Colonic mucosa (tissue), 4 donors: ENCODE measurements at places on chromosomes 5 and 9.
A peak's percentile ranks its signal among the peaks of the same experiment; 100 is the strongest.

DNA sequence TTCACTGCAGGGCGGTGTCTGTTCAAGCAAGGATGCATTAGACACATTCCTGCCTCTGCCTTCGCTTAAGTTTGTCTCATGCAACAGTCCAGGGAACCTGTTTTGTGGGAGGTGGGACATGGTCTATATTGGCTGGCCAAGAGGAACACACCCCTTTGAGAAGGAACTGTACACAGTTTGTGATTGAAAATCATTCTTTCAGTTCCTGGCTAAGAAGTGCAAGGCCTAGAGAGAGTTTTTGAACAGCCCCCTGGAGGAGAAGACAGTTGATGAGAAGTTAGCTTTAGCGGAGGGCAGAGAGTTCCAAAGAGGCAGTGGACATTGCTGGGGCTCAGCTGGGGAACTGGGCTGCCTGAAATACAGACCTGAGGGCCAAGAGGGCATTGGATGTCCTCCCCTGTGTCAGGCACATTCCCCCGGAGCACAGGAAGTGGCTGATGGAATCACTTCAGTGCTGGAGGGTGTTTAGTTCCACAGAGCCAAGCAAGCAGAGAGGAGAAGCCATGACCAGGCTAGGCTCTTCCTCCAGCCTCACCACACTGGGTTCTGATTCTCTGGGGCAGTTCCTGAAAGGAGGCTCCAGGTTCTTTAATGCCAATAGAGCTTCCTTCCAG lies 66.6 kb downstream of the RGS3 start:
- no peak for DNase-seq

DNA sequence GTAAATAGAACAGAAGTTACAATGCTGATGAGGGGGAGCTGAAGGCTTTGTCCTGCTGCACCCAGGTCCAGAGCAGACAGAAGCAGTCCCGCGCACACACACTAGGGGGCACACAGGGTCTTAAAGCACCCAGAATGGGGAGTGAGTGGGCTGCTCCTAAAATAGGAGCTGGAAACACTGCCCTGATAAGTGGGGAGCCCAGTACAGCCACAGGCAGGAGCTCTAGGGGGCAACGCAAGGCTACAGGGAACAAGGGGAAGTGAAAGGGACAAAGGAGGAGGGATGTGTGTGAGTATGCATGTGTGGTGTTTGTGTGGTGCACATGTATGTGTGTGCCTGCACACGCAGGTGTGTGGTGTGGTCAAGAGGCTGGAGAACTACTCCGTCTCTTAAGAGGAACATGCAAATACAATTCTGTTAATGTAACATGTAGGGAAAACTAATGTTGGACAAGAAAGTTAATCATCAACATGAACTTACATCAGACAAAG lies 191.5 kb downstream of the ROR2 start:
- peak; percentile 71 for DNase-seq

- no peak for DNase-seq
Measured at GRCh38 chr5:157516626-157517325, 56.8 kb downstream of the NIPAL4 start.

GRCh38 chr9:89079391-89079790 lies 88.1 kb downstream of the S1PR3 start:
- DNase-seq: no peak

DNA sequence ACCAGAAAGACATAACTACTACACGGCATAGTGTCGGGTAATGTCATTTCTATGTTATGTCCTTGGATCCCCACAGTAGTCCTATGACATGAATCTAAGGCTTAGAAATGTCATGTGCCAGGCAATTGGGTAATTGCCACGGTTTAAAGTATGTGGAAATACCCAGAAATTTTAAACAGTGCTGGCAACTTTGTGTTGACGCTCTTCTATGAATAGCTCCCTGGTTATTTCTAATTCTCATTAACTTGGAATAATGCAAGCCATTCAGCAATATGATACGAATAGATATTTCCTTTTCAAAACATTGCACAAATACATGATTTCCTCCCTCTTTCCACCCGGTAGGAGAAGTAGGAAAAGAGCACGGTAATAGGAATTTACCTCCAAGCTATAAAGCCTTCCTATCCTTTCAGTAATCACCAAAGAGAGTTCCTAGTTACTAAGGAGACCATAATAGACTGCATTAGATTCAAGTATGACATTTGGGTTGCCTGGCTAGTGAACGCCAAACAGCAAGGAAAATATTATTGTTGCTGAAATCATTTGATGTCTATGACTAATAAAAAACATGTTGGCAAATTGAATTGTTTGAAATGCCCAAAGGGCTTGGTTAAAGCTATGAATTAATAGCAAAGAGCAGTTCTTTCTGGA lies 168.4 kb downstream of the CCDC192 start:
- no peak for DNase-seq

- DNase-seq: no peak
Measured at GRCh38 chr5:57513785-57514184, 31.2 kb upstream of the ACTBL2 start.

GRCh38 chr5:16018970-16019369 lies 160.6 kb downstream of the MARCHF11 start:
- DNase-seq: no peak

DNA sequence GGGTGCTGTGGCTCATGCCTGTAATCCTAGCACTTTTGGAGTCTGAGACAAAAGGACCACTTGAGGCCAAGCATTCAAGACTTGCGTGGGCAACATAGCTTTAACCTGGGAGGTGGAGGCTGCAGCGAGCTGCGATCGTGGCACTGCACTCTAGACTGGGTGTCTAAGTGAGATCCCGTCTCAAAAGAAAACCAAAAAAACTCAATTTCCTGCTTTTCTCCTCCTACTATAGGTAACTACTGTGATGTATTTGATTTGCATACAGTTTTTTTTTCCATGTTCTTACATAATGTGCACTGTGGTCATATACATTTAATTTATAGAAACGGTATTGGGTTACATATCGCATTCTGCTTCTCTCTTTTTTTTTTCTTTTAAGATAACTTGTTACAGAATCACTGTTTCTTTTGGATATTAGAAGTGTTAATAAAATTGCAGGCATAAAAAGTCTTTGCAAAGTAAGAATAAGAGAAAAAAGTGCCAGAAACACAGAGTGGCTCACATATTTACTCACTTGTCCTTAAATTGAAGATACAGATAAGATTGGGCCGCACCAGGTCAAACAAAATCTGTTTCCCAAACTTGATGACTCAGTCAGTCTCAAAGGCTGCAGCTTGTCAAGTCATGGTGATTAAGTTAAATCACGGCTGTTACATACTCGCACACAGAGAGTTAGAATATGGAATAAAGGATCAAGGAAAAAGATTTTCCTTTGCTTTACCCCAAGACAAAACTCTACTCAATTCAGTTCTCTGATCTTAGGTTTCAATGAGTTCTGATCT lies 2.0 kb upstream of the PTGR1 start:
- no peak for DNase-seq

GRCh38 chr5:126449751-126450271 lies 26.6 kb downstream of the GRAMD2B start:
- no peak for DNase-seq

GRCh38 chr5:151408591-151409230 lies 38.7 kb upstream of the SLC36A1 start:
- DNase-seq: no peak

- no peak for DNase-seq
Measured at GRCh38 chr9:71223953-71224538, 102.6 kb upstream of the TRPM3 start.

DNA sequence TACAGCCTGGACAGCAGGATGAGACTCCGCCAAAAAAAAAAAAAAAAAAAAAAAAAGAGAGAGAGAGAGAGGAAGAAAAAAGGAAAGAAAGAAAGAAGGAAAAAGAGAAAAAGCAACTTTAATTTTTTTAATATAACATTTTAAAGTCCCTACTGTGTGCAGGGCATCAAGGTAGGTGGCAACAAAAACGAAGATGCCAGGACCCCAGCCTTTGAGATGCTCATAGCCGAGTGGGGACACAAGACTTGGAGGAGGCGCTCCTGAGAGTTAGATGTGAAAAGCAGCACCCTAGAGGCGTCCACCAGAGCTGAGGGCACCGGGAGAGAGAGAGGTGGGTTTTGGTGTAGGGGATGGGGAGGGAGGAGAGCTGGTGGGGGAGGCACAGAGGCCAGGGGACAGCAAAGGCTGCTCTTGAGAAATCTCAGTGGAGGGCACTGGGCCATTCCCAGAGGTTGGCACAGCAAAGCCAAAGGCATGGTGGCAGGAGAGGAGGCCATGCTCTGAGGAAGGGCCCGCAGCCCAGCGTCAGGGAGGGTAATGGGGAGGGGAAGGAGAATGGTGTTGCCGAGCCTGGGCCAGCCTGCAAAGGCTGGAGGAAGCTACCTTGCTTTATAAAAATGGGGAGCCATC lies 135.6 kb downstream of the C9orf50 start:
- no peak for DNase-seq

DNA sequence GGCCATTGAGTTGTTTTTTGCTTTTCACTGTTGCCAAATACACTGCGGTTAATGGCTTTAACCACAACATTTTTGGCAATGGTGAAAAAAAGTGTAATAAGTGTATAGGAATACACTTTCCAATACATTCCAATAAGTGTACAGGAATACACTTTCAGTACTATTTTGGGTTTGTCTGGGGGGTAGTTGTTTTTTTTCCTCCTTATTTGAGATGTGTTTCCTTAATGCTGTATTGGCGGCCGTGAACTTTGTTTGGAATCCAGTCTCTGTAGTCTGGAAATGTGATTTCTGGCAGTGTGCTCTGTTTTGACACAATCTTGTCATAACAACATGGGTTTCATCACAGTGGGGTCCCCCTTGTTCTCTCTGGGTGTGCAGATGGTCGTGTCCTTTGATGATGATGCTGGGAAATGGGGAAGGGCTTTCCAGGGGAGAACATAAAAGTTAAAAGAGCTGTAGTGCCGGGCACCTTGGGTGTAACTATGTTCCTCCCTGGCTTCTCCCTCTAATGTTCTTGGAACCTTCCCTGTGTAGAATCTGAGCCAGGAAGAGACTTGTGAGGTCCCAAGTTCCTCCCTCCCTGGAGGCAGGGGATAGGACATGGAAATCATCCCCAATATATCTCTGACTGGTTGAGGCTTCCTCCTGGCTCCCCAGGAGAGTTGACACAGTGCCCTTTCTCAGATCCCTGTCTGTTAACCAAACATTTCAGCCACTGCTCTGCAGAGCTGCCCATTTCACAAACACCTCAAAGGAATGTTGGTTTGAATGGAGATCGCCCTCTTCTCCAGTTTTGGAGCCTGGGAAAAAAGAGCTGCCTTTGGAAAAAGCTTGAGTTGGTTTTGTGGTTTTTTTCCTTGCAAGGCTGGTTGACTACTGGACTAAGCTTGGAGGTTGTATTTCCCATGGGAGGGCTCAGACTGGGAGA lies 44.8 kb downstream of the RCL1 start:
- DNase-seq: no peak

GRCh38 chr5:149273237-149273636 lies 1.6 kb downstream of the AFAP1L1 start:
- DNase-seq: no peak

GRCh38 chr9:135332979-135333748 lies 146.4 kb upstream of the PPP1R26 start:
- no peak for DNase-seq

DNA sequence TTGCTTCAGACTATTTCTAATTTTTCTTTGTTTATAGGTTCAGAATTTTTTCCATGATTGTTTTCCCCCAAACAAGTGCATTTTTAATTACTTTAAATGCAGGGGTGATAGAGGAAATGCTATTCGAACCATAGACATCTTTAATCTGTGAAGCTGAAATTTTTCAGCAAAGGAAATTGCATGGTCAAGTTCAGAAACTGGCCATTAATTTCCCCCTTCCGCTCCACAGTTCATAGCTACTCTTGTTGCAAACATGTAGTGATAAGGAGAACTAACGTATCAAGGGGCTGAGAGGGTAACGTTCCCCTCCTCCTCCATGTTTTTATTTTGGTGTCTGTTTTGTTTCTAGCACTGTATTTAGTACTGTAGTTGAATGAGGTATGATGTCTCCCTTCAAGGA lies 3.4 kb upstream of the ROPN1L start:
- no peak for DNase-seq

GRCh38 chr9:80375477-80375876 lies 803.7 kb downstream of the TLE4 start:
- no peak for DNase-seq

- no peak for DNase-seq
Measured at GRCh38 chr5:73233461-73234203, 60.6 kb downstream of the TMEM174 start.

GRCh38 chr5:88144219-88145001 lies 124.2 kb downstream of the TMEM161B start:
- no peak for DNase-seq

DNA sequence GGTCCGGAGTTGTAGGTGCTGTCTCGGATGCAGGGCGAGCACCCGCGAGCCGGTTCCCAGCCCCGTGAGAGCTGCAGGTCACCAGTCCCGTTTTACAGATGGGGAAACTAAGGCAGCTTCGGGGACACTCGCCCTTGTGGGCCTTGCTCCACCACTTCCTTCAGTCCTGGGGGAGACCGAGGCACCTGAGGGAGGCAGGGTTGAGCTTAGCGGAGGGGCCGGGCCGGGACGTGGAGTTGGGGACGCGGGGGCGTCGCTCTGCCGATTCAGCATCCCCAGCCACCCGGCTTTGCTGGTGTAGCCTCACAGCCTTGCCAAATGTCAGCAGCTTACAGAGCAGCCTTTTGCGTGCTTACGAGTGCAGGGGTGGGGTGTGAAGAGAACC lies 530 bp downstream of the BBLN start:
- no peak for DNase-seq

DNA sequence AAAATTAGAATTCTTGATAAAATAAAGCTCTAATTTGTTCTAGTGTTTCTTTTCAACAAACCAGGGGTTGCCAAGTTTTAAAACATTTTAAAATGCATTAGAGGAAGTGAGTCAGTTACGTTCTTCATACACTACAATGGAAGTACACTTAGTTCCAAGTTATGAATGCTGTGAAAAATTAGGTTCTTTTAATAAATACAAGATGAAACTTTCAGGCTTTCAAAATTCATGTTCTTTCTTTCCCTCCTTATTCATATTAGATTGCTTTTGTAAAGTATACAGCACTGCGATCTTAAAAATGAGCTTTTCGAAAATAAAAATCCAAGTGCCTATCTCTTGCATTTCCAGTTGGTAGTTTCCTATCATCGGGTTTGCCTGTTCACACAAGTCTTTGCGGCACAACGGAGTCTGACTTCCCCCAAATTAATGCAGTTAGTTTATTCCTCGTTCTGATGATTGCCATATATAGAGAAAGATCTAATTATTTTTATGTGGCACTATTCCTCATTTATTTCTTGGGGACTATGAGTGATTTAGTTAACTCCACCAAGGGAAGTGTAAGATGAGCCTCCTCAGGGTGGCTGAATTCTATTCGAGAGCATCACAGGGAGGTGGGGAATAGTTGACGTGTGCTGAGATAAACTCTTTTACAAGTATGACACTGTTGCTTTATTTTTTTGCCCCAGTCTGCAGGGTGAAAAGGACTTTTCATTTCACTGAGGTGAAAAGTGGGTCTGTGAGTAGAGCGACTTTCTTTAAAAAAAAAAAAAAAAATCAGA lies 238.2 kb downstream of the CD180 start:
- no peak for DNase-seq

GRCh38 chr5:81854485-81854884 lies 103.6 kb upstream of the SSBP2 start:
- no peak for DNase-seq

DNA sequence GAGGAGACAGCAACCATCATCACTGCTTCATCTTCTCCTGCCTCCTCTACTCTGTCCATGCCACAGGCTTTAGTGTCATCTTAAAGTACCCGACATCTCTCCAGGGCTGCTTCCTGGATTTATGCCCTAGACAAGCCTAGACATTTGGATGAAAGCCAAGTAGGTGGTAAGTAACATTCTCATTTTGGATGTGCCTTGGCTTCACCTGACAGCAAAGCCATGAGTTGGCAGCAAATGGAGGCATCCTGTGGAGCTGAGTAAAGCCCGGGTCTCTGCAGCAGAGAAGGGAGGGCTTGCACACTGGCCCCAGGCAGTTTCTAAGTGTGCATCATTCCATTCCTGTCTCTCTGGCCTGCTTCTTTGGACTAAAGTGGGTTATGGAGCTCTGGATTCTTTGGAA lies 299.1 kb downstream of the DMAC1 start:
- DNase-seq: no peak
